BJ (cell line): ENCODE measurements at places on chromosomes 1 and 21. TPM values are rescaled to one million over a fixed set of nuclear protein-coding genes. Genes with fewer than 3 reads are reported as not detected.

Gene UBXN10
- polyA plus RNA-seq = not detected in 2 replicates

- DNase-seq = no peak
Observed at GRCh38 chr1:37951783-37952624, 5.2 kb upstream of the INPP5B start.

DNA sequence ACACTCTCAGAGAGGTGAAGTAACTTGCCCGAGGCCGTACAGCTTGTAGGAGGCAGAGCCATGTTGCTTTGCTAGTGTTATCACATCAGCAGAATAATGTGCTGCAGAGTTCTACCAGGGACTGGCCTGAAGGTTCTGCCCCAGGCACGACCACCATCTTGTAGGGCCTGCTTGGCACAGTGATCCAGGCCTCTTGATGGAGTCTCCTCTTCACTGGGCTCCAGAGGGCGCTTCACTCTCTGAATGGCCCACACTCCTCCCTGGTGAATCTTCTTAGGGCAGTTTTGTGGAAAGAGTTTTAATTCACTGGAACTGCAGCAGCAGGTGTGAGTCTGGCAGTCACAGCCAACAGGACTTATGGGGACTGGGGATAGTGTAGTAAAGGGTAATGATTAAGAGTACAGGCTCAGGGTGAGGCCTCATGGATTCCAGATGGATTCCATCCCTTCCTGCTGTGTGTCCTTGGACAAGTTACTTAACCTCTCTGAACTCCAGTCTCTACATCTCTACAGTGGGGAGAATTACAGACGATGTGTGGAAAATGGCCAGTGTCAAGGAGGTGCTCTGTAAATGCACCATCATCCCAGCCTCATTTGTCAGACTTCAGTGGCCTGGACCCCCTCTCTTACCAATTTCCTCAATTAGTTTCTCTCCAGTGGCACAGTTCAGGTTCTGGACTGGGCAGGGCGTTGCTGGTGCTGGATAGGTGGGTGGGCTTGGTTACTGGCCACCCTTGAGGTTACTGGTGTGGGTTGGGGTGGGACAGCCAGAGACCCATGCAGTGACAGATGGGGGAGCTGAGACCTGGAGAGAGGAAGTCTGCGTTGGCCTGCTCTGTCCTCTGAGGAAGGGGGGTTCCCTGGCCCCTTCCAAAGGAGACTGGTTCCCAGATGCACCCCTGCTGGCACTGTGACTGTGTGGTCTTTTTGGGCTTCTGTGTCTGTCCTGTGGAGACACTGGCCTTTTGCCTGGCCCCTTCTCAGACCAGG lies 45.9 kb upstream of the CSF3R start:
- no peak for DNase-seq

GRCh38 chr1:17878837-17879236 lies 123.7 kb downstream of the ACTL8 start:
- peak; percentile 49 for DNase-seq

GRCh38 chr1:65985393-65986066 lies 192.8 kb downstream of the PDE4B start:
- no peak for DNase-seq

Gene TFF3
- polyA plus RNA-seq = not detected in 2 replicates

GRCh38 chr1:36400825-36401601 lies 3.3 kb upstream of the LSM10 start:
- DNase-seq = no peak

DNA sequence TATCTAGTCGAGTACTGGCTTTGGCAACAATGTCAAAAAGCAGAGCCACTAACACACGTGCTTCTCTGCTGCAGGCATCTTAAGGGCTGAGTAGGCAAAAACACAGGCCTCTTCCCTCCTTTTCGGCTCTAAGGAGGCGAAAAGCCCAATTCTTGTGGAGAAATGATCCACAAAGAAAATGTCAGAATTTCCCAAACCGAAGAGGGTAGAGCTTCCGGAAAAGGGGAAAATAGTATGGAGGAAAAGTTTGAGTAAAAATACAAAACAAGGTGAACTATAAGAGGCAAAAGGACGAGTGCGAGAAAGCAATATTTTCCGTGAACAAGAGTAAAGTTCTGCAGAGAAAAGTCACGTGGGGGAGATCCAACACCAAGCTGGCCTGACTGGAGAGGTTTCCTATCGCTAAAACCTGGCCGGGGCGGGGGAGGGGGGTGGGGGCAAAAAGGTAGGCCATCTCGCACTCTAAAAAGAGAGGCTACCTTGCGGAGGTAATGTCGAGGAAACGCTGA lies 551 bp downstream of the ZRANB2 start:
- DNase-seq = no peak

DNA sequence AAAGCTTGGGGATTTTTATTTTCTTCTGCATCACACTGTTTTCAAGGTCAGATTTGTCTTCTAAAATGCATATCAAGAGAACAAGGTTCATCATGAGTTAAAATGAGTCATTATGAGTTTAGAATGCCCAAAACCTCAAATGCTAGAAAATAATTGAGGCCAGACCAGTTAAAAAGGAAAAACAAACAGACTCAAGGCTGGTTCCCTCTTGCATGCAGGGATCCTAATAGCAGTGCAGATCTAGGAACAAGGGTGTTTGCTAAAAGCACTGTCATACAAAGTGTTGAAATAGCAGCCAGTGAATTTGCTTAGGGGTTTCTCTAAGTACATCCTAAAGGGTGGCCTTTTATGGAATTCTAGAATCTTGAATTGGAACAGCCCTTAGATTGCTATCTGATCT lies 15.3 kb downstream of the BEND5 start:
- DNase-seq = peak; percentile 15

DNA sequence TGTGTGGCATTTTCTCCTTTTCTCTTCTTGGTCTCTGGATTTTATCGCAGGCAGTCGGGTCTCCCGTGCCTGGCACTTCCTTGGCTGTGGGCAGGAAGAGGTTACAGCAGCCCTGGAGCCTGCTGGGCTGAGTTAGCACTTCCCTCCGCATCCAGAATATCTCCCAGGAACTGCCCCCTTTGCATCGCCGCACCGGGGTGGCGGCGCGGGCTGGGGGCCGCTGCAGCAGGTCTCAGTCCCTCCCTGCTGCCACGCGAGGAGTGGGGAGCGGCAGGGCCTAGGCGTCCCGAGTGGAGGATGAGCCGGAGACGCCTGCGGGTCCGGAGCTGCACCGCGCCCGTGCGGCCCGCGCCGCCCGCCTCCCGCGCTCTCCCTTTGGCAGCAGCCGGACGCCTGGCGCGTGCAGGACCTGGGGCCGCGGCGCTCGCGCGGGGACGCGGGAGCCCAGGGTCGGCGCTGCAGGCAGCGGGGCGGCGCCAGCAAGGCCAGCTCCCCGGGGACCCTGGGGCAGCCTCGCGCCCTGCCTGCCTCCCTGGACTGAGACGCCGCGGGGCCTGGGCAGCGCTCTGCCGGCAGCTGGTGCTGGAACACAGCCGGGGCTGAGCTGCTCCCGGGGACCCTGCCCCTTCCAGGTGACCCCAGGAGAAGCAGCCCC lies 192.8 kb downstream of the PRDM2 start:
- DNase-seq = no peak

Gene CTSK
- polyA plus RNA-seq = 70.7 and 91.1 TPM in 2 replicates

Gene RGS13
- polyA plus RNA-seq = not detected in 2 replicates

DNA sequence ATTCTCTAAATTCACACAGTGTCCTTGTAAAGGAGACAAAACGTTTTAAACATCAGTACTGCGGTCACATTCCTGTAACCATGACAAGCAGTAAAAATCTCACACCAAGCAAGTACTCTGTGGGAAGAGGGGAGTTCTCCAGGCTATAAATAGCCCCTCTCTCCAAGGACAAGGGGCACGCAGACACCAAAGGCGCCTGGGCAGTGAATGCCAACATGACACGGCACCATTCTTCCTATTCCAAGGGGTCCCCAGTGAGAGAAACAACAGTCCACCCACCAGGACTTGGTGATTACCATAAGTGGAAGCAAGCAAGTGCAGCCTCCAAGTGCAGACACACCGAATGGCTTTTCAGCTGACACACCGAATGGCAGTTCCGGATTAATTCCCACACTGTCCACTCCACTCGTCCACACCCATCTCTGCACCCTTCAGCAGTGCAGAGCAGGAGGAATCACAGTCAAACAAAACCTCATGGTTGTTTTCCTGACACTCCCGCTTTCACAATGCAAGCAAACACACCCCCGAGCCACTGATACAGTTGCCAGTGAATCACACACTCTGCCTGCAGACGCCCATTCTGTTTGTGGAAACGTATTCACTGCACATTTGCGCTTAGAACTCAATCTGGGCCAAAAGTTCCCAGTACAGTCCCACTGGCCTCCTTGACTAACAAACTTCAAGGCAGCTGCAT lies 1.8 kb downstream of the PTTG1IP start:
- peak; percentile 44 for DNase-seq

Gene DCST1
- not detected in 2 replicates for polyA plus RNA-seq

DNA sequence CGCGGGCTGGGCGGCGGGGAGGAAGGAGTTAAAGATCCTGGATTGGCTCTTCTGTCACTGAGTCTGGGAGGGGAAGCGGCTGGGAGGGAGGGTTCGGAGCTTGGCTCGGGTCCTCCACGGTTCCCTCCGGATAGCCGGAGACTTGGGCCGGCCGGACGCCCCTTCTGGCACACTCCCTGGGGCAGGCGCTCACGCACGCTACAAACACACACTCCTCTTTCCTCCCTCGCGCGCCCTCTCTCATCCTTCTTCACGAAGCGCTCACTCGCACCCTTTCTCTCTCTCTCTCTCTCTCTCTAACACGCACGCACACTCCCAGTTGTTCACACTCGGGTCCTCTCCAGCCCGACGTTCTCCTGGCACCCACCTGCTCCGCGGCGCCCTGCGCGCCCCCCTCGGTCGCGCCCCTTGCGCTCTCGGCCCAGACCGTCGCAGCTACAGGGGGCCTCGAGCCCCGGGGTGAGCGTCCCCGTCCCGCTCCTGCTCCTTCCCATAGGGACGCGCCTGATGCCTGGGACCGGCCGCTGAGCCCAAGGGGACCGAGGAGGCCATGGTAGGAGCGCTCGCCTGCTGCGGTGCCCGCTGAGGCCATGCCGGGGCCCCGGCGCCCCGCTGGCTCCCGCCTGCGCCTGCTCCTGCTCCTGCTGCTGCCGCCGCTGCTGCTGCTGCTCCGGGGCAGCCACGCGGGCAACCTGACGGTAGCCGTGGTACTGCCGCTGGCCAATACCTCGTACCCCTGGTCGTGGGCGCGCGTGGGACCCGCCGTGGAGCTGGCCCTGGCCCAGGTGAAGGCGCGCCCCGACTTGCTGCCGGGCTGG lies at the start of gene NPR1:
NPR1 (plus strand) TSS at position 170 of the 818 bp plus-strand sequence; CDS start at position 591, 421 bp downstream.
- no peak for DNase-seq

- no peak for DNase-seq
Observed at GRCh38 chr1:54163573-54163972, 10.8 kb upstream of the CDCP2 start.

GRCh38 chr1:45009956-45010854 lies 919 bp downstream of the HECTD3 start:
- no peak for DNase-seq

- DNase-seq = no peak
Observed at GRCh38 chr1:9629445-9630201, 21.9 kb upstream of the PIK3CD start.

DNA sequence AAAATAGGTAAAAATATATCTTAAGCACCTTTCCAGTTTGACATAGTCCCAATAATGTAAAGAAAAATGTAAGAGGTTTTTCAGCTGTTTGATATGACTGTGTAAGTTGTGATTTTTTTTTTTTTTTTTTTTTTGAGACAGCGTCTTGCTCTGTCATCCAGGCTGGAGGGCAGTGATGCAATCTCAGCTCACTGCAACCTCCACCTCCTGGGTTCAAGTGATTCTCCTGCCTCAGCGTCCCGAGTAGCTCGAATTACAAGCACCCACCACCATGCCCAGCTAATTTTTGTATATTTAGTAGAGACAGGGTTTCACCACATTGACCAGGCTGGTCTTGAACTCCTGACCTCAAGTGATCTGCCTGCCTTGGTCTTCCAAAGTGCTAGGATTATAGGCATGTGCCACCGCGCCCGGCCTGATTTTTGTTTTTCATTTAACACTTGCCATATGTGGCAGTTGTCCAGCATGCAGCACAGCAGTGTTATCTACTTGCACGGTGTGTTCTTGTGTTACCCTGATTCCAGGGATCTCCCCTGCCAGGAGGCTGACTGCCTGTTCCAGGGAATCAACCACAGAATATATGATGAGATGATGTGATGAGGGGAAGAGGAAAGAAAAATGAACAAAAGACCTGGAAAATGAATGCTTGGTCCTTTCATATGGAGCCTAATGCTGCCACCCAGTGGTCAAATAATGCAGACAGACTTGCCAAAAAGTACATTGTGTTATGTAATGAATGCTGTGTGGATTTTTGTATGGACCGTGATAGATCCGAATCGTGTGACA lies 79.0 kb downstream of the RAVER2 start:
- peak; percentile 19 for DNase-seq

DNA sequence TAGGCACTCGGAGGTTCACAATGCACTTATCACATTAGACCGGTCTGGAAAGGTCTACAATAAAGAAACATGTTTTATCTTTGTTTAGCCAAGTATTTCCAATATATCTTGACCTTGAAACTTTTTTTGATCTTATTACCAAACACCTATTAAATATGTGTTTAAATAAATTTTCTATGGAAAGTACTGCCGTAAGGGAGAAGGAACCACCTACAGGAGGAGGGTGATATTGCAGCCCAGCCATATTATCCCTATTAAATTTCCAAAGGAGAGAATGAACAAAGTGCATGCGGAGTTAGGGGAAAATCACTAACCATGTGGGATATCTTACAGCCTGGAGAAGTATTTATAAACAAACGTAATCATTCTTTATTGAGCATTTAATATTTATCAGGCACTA lies 14.5 kb downstream of the BRINP2 start:
- no peak for DNase-seq
